Stimulated activated CD8-positive, alpha-beta memory T cell treated with anti-CD3 and anti-CD28 coated beads, Interleukin-12 subunit alpha, Interleukin-12 subunit beta, amount 100 ng/mL, for 1 hour (primary cell): ENCODE measurements at places on chromosomes 13 and 19.
A peak's percentile ranks its signal among the peaks of the same experiment; 100 is the strongest.

GRCh38 chr13:113927661-113928581 is 46.0 kb downstream of the C13orf46 start:
- no peak for DNase-seq

DNA sequence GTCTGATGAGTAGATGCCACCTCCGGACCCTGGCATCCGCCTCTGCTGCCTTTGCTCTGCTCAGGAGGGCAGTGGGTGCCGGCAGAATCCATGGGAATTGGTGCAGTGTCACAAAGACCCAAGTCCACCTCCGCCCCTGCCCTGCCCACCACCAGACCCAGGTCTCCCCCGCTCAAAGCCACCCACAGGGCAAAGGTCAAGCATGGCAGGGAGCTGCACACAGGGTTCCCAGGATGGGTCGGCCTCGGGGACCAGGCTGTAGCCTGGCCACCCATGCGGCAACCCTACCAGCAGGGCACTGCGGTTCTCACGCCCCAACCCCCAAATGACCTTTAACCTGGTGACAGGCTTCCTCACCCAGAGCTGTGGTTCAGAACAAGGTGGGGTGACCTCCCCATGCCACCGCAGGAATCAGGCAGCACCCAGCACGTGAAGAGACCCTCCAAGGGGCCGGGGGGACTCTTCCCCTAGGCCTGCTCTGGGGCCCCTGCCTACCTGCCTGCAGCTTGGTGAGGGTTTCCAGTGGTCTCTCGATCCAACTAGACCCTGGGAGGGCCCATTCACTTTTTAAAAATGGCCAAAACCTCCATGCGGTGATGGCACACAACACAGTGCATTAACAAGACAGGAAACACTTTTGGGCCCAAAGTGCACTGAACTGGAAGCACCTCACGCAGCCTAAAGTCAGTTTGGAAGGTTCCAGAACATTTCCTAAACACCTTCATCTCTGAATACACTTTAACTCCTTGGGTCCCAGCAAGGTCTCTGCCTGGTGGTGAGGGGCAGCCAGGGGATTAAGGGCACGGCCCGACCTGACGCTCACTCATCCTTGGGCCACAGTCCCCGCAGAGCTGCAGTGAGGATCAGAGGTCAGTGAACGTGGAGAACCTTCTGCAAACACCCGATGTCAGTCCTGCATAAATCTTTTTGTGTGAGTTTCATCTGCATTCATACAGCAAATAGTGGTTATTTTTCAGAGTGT is 11.0 kb downstream of the GAS6 start:
- no peak for DNase-seq

GRCh38 chr13:40933508-40934204 is 85.5 kb downstream of the ELF1 start:
- DNase-seq = no peak

DNA sequence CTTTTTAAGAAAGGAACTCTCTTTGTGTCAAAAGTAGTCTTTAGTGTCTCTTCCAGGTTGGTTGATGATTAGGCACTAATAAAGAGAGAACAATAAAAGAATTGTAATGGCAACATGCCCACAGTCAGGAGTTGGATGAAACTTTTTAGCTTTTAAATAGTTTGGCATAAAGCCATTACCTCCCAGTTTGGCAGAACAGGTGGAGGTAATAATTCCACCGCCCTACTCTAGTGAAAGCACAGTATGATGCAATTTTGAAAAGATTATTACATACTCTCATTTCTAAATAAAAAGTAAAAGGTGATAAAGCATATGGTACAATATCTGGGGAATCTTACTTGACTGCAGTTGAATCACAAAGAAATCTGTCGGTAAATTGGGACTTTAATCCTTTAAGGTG is 497.6 kb downstream of the SUCLA2 start:
- no peak for DNase-seq

DNA sequence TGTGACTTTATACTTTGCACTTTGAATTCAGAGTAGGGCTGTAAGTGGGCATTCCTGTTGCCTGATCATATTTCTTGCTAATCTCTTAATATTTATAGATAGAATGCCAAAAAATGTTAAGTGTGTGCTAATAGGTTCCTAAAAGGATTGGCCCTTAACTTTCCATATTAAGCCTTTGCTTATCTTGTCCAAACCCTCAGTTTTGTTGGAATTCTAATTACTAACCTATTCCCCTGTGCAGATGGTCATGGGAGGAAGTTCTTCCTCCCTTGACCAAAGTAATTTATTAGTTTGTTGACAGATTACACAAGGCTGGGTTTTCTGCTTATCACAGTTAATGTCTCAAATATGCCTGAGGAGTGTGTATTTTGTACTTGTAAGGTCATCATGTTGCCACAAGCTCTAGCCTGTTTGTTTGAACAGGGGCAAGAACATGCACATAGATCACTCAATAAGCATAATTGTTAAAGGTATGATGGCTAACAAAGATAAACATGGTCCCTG is 541.1 kb upstream of the SPRY2 start:
- DNase-seq = no peak

DNA sequence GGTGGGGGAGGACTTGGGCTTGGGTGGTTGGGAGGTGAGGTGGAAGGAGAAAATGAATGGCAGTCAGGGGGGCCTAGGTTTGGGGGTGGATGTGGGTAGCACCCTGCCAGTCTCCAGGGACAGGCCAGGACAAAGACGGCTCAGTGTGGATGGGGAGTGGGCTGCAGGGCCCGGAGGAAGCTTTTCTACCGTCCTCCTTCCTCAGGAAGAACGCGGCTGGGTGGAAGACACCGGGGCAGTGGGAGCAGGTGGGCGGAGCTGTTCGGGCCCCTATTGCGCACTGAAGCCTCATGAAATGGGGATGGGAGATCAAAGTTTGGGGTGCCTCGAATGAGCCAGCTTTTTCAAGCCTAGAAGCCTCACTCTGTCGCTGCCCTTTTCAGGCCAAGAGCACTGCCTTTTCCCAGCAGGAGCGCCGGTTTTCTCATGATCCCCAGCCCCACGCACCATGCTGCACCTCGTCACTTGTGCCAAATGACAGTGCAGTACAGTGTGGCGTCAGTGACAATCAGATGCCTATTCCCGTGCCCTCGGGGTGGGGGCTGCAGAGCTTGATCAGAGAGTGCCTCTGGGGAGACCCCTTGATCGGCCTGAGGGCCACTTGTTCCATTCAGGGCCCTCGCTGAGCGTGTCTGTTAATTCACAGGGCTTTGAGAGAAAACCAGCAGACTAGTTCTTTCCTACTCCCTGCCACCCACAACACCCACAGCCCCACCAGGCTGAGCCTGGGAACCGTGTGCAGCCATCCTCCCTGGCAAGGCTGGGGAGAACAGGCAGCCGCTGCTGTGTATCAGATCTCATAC is 1.5 kb downstream of the CALM3 start:
- DNase-seq = no peak

GRCh38 chr19:44021221-44021620 is 4.0 kb upstream of the ZNF222 start:
- no peak for DNase-seq

- no peak for DNase-seq
These were observed 3.1 kb downstream of the POLR1G start for GRCh38 chr19:45409557-45409920.

DNA sequence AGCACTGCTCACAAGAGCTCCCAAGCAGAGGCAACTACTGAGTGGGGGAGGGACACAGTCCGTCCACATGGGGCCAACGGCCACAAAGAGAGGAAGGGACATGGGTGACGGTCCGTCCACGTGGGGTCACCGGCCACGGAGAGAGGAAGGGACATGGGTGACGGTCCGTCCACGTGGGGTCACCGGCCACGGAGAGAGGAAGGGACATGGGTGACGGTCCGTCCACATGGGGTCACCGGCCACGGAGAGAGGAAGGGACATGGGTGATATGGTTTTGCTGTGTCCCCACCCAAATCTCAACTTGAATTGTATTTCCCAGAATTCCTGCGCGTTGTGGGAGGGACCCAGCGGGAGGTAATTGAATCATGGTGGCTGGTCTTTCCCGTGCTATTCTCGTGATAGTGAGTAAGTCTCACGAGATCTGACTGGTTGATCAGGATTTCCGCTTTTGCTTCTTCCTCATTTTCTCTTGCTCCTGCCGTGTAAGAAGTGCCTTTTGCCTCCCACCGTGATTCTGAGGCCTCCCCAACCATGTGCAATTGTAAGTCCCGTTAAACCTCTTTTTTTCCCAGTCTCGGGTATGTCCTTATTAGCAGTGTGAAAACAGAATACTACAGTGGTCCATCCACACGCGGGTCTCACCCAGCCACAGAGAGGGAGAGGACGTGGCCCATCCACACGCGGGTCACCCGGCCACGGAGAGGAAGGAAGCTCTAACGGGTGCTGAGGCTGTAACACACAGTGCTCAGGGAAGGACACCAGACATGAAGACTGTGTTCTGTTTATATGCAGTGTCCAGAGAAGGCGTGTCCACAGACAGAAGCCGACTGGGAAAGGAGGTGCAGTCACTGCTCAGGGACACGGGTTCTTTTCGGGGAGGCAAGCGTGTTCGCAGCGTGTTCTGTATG is 48.5 kb downstream of the GAS6 start:
- DNase-seq = no peak

- peak; percentile 32 for DNase-seq
These were observed 1.2 kb downstream of the AKT1S1 start for GRCh38 chr19:49875857-49876421.

GRCh38 chr19:2166741-2167738 is 3.3 kb downstream of the DOT1L start:
- no peak for DNase-seq

DNA sequence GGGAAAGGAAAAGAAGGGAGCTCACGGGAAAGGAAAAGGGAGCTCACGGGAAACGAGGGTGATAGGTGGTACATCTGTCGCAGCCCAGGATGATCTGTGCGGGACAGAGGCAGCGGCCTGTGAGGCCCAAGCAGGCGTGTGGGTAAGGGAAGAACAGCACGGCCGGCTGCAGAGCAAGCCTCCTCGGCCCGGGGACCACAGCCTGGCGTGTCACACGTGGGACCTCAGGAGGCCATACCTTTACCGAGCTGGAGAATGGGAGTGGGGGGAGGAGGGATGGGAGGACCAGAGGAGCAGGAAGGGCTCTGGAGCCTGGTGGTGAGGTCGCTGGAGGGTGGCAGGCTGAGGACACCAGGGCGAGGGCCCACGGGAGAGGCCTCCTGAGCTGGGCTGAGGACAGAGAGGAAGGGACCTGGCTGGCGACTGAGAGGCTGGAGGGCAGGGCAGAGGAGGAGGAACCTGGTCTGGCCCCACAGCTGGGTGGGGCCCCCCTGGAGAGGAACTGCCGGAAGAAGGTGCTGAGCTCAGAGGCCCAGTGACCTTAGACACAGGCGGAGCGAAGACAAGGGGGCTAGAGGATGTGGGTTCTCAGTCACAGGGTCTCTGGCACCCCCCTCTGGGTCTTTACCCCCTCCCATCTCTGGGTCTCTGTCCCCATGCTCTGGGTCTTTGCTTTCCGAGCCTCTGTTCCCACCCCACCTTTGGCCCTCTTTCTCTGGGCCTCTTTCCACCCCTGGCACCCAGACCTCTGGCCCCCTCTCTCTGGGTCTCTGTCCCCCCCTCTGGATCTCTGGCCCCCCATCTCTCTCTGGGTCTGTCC is 2.9 kb upstream of the FTL start:
- no peak for DNase-seq

DNA sequence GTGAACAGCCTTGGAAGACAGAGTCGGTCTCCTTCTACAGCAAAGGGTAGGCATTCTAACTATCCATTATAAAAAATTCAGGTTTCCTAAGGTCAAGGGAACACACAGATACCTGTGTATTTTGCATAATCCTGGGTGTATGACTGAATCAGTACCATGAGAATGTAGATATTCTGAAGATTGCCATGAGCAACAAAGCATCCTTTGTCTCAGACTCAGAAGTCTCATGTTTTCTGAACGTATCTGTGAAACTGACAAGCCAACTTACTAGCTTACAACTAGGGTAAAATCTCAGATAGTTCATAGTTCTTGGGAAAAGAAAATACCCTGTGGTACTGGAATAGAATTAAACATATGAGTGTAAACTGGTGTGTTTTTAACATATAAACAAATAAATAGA is 6.5 kb downstream of the ZNF566 start:
- no peak for DNase-seq

- DNase-seq = no peak
These were observed 2.1 kb upstream of the BSG start for GRCh38 chr19:570251-570686.

- no peak for DNase-seq
These were observed 9.6 kb upstream of the EMP3 start for GRCh38 chr19:48315712-48316111.

DNA sequence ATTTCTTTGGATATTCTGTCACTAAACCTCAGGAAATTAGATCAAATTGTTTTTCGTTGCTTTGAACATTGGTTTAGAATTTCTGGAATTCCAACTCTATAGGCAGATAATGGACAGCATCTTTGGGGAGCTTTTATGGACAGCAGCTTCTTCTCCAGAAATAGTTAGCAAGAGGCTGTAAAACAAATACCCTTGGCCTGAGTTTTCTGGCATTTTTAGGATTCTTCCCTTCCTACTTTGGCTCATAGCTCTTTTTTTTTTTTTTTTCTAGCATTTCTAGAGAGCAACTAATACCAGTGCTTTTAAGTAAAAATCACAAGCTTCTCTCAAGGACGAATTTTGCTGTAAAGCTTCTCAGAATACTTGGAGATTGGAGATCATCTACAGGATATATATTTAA is 169.8 kb upstream of the SPRY2 start:
- DNase-seq = no peak

GRCh38 chr19:566844-567243 is 5.6 kb upstream of the BSG start:
- DNase-seq = no peak

- no peak for DNase-seq
These were observed 3.4 kb downstream of the BBC3 start for GRCh38 chr19:47227352-47228167.

DNA sequence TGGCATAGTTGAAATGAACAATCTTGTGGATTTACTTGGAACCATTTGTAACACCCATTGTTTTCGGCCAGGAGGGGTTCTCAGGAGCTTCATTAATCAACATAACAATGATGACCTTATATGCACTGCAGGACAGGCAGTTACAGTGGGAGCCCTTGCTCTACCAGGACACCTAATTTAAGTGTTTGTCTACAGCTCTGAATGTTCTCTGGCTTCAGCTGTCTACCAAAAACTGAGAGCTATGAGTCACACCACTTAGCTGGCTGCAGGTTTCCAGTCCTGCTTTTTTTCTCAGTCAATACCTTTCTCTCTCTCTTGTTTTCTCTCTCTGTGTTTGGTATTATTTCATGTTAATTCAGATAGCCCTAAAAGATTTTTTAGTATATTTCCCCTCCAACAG is 105.4 kb upstream of the MBNL2 start:
- no peak for DNase-seq

DNA sequence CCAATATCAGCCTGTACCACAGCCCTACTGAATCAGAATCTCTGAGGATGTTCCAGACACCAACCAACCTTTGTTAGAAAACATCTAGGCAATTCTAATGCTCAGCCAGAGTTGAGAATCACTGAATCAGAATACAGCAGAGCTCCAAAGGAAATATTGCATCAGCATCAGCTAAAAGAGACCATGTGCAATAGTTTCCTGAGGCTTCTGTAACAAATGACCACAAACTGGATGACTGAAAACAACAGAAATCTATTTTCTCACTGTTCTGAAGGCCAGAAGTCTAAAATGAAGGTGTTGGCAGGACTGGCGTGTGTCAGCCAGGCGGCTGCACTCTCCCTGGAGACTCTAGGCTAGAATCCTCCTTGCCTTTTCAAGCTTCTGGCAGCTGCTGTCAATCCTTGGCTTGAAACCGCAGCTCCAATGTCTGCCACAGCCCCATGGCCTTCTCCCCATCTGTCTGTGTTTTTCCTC is 1.2 kb upstream of the DCT start:
- no peak for DNase-seq
